ENCODE measurements at places on chromosomes 12 and 14.

GRCh38 chr14:98984027-98984718 lies 287.8 kb downstream of the BCL11B start:
- ATAC-seq: no peak

- ATAC-seq: no peak
Measured at GRCh38 chr12:51969643-51970042, 18.1 kb downstream of the ACVR1B start.

DNA sequence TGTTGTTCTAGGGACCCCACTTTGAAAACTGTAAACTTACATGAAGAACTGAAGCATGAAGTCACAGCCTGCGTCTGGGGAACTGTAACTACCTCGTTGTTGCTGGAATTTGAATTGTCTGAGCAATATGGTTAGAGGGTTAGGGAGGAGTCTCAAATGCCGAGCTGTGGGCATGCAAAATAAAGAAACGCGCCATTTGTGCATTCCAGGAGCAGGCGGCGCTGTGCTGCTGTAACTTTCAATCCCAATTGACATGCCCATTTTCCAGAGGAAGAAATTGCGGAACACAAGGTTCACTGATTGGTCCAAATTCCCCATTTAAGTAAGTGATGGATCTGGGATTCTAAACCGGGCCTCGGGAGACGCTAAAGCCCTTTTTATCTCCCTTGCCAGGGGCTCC lies 61.3 kb downstream of the ZNF664 start:
- no peak for ATAC-seq

DNA sequence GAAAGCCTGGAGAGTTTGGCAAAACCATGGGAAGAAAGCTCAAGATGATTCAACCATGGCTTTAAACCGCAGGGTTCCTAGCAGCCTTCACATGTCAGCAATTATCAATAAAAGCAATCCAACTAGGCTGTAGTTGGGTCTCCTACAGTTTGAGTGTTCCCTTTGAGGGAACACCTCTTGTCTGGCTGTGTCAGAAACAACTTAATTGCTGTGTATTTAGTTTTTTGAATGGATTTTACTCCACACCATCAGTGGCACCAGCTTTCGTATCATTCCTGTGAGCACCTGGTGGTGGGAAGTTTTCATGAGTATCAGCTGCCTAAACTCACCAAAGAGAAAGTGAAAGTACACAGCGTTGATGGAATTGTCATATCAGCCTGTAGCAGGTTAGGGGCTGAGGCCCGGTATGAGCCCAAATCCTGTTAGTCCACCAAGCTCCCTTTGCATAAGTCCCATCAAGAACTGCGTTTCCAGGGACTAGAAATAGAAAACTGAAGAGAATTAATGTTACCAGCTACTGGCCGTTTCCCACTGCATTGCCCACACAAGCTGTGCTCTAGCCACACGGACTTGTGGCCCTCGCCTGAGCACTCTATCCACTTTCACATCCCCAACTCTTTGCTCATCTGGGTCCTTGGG lies 10.9 kb upstream of the IL26 start:
- ATAC-seq: peak; percentile 32

Data from esophagus mucosa (tissue), 1 donor.